ENCODE measurements at places on chromosomes 12 and 14.
A peak's percentile ranks its signal among the peaks of the same experiment; 100 is the strongest.

DNA sequence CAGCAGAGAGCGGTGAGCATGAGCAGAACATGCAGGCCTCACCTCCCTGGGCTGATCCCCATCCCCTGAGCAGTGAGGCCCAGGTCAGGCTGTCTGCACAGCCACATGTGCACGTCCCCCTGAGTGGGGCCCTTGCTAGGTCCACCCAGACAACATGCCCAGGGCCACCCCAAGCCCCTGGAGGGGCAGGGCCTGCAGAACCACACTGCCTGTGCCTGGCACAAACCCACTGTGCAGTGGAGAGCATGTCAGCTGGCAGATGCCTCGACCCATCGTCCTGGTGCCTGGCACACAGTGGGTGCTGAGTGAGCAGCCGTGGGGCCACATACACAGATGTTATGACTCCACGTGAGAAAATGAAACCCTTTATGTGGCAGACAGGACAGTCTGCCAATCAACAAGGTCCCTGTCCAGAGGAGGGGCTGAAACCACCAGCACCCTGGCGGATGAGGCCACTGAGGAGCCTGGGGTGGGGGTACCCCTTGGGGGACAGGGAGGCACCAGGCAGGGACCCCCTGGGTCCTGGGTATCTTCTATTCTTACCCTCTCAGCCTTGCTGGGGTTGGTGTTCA is 8.3 kb downstream of the ANHX start:
- DNase-seq = no peak

- DNase-seq = no peak
Observed at GRCh38 chr12:132356691-132357622, 27.6 kb upstream of the GALNT9 start.

GRCh38 chr14:100070310-100070709 is 5.1 kb downstream of the EVL start:
- no peak for DNase-seq

DNA sequence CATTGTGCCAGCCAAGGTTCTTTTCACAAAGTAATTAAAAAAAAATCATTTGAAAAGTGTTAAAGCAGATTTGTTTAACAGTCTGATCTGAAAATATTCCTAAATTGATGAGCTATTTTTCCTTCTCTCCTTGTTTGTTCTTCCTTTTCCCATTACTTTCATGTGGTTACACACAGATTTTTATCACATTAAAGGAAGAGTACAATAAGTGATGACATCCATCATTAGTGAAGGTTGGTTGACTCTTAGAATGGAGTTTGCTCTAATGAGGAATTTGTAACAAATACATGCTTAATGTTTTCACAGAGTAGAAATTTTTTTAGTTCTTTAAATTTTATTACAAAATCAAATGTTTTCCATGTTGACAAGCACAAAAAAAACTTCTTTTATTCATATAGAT is 18.9 kb upstream of the TOMM20L start:
- DNase-seq = no peak

DNA sequence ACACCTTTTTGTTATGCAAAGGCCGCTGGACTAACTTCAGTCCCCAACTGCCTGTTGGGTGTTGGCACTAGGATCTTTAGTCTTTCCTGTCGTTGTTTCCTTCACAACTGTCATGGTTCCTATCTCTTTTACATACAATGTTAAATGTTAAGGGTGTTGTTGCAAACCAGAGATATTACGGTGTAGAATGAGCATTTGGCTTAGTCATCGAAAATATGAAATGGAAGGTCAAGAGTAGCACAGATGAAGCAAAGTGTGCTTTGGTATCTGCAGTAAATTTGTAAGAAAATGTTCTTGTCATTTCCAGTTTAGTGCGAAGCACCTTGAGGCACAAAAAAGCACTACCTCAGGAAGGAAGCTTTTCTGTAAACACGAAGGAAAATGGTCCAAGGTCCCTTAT is 751.3 kb upstream of the LRFN5 start:
- DNase-seq = no peak

DNA sequence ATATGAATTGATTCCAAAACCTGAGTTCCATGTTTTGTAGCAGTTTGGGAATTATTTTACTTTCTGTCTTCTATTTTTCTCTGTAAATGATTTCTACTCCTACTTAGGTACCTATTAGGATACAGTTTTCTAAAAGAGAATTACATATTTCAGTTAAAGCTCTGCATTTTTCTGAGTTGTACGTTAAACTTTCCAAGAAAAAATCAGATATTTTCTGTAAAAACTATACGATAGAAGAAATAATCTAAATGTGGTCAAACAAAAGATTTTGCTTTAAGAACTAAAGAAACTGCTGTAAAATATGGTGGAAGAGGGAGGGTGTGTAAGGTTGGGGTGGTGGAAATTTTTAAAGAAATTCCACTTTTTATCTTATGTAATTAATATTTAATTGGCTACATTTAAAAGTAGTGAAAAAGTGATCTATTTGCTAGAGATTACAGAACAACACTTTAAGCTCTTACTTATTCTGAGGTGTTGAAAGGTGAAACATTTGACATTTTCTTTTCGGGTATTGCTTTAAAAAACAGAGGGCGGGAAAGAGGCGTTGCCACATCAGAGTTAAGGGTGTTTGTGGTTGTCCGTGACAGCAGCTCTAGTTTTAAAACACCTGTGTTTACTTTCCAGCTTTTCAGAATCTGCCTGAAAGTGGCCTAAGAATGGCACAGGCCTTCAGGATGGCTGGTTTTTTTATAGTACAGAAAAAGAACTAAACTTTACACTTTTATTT is 187.3 kb downstream of the MIPOL1 start:
- DNase-seq = no peak

- peak; percentile 11 for DNase-seq
Observed at GRCh38 chr14:104250175-104250574, 111.8 kb downstream of the KIF26A start.

DNA sequence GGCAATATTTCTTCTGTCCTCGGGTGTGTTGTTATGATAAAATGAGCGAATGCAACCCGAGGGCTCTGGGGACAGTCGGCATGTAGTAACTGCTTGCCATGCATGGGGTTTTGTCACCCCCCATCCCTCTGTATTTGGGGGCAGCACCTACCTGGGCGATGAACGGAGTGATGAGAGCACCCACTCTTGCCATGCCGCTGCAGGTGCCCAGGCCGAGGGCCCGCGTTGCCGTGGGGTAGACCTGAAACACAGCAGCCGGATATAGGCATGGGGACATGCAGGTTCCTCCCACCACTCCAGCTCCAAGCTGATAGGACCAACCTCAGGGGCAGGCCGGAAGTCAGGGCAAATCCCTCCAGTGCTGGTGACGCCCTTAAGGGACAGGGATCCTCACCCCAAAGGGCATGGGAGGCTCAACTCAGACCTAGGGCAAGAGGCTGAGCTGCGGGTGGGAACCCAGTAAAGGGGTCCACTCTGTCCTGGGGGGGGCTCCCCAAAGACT is 35.8 kb downstream of the DAO start:
- no peak for DNase-seq

- DNase-seq = no peak
Observed at GRCh38 chr12:112170971-112171596, 45.7 kb downstream of the TRAFD1 start.

- DNase-seq = no peak
Observed at GRCh38 chr12:34526946-34527345, 504.6 kb downstream of the ALG10 start.

DNA sequence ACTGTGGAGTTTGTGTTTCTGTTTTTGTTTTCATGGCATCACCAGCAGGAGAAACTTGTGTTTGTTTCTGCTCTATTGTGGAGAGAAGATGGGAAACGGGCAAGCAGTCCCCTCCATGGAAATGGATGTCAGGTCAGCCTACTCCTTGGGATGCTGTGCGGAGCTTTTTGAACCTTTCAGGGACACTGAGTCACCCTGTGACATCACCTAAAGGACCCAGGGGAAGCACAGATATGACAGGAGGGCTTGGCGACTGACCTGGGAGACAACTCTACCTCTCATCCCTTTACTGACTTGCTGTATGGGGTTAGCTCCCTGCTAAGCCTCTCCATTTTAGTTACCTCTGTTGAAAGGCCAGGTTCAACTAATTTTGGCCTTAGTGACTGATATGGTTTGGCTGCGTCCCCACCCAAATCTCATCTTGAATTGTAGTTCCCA is 706.9 kb upstream of the TMEM132C start:
- no peak for DNase-seq

DNA sequence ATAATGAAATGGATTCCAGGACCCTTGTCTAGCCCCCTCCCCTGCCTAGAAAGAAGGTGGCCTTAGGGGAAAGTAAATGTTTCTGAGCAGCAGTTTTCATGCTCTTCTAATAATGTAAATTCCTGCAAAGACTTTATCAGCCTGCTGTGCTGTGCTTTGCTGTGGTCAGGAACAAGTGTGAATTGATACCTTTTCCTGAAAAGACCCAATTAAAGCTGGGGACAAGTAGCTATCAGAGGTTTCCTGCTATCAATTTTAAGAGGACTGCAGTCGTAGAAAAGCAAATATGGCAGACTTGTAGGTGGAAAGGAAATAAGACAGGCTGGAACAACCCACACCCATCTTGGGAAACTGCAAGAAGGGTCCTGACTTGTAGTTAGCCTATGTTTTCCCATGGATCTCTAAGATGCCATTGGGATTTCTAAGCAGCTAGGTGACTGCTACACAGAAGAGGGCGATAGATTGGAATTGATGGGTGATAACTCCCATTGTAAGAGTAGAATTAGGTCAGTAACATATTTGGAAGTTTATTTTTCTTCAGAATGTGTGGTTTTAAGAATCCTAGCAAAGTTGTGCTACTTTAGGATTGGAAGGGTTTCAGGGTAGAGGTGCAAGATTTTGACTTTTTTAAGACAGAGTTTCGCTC is 3.1 kb downstream of the DYNLL1 start:
- no peak for DNase-seq

DNA sequence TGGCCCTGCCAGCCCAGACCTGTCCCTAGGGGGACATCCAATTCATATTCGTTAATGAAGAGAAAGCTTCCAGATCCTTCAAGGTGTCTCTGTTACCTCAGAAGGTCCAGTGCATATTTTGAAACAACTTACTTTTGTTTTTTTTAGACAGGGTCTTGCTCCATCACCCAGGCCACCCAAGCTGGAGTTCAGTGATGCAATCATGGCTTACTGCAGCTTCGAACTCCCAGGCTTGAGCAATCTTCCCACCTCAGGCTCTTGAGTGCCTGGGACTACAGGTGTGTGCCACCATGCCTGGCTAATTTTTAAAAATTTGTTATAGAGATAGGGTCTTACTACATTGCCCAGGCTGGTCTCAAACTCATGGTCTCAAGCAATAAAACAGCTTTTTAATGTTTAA is 48.4 kb downstream of the B4GALNT3 start:
- no peak for DNase-seq

DNA sequence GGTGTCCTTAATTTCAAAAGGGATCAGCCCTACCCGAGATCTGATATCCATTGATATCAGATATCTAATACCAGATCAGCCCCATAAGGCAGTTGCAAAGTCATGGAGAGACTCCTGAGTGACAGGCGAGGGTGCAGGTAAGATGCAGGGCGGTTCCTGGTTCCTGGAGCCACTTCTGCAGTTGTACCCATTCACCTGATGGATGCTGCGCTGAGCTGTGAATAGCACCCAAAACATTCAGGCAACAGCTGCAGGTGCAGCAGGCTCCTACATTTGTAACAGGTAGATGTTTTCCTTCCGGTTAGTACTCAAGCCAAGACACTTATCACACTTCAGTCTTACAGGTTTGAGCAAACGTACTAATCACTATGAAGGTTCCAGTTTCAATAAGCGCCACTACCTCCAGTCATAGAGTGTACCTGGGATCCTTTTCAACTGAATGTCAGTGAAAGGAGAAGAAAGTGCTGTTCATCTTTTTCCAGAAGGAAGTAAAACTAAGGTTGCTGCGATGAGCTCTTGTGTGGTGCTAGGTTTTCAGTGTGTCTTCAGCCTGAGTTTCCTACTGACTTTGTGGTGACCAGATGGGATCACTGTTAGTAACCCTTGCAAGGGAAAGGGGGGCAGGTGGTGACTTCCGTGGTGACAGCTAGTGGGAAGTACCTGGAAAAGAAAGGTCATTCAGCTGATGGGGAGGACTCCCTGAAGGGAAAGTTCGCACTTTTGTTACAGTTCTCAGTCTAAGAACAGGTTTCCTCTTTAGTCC is 1.9 kb downstream of the ATP6V0A2 start:
- peak; percentile 52 for DNase-seq

GRCh38 chr14:65864549-65864948 is 452.0 kb downstream of the FUT8 start:
- DNase-seq = no peak

DNA sequence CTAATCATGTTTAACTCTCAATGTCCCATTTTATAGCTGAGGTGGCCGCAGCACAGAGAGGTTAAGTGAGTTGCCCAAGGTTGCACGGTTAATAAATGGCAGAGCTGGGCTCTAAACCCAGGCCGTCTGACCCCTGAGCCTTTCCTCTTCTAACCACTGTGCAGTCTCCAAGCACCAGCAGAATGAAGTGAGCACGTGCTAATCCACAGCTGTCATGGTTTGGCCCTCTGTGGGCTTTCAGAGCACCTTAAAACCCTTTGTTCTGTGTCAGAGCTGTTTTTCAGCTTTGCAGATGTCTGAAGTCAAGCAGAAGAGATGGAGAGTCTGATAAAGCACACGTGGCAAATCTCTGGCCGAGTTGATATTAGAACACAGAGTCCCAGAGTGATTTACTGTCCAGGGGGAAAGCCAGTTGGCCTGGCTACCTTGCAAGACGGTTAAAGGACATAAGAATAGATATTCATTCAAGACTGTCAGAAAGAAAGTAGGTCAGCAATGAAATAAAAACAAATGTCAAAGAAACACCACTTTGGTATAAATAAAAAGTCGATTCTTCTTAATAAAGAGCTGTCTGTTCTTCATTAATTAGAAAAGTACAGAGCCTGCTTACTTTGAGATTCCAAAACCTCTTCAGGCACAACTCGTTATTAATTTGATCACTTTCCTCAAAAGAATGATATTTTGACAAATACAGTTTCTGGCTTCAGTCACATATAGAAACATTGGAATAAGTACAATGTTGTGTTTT is 107.3 kb downstream of the CRADD start:
- peak; percentile 26 for DNase-seq

DNA sequence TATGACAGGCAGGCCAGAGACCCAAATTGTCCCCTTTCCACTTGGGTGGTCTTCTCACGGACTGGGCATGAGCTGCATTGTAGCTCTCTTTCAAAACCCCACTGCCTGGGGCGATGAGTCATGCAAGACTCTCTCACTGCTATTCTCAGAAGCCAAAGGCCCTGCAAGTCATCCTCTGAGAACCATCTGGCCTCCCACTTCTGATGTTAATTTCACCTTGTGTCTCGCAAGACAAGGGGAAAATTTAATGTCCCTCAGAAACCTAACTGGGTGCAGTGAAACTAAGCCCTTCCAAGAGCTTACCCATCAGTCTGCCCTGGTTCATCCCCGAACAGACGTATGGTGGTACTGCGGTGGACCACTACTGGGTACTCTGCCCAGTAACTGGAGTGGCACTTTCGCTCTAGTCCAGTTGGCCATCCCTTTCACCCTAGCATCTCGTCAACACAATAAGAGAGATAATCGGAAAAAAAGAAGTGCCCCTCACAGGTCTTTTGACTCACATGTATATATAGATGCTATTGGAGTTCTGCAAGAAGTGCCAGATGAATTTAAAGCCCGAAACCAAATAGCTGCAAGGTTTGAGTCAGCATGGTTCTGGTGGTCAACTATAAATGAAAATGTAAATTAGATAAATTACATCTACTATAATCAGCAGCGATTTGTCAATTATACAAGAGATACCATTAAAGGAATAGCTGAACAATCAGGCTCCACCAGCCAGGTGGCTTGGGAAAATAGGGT is 31.3 kb upstream of the LALBA start:
- no peak for DNase-seq
